ENCODE measurements at places on chromosomes 3 and 15.

GRCh38 chr15:71411538-71412482 is 296.5 kb downstream of the THSD4 start:
- DNase-seq: no peak

DNA sequence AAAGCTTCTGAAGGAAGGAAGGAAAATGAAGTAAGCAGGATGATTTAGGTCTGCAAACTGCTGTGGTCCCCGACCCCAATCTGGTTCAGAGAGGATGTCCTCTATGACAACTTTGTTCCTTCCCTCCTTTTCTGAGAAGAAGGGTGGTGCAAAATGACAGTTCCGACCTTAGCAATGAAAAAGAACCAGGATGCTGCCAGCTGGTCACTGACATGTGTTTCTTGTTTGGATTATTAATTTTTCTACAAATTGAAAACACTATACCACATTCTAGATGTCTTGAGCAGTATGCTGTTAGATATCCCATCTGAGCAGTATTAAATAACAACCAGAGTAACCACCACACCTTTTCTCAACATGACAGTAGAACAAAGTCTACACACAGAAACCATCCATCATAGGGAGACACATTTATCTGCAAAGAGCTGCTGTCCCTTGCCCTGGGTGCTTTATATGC is 27.5 kb downstream of the CDCP1 start:
- no peak for DNase-seq

DNA sequence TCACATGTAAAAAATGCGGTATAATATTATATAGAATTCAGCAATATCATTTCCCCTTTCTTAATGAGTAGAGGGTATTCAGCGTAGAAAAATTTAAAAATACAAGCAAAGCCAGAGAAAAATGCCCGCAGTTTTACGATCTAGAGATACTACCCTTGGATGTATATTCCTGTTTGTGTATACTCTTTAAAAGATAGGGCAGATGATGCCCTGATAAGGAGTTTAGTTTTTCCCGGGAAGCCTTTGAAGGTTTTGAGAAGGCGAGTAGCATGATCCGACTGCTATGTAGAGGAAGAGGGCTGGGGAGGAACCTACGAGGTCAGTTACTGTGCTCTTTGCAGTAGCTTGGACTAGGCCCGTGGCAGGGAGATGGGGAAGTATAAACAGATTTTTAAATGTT is 1.2 kb downstream of the YEATS2 start:
- no peak for DNase-seq

DNA sequence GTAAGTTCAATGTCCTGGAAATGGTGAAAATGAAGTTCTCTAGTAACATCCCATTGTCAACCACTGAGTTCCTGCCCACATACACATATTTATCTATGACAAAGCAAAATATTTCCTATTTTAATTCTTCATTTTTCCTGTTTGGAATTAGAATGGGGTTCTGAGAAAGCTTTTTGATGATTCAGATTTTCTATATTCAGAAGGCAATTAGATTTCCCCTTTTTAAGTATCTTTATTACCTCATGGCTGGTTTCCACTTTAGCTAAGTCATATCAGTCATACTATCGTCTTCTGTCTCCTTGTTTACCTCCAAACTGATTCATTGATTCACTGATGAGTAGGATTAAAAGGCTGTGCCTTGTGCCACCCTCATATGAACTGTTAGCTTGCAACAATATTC is 17.9 kb downstream of the ETFA start:
- no peak for DNase-seq

GRCh38 chr3:171135549-171135948 is 109.0 kb upstream of the SLC2A2 start:
- DNase-seq: no peak
